Tibial artery (tissue), 4 donors: ENCODE measurements at places on chromosomes 7 and 10.

- DNase-seq, result no peak
Observed at GRCh38 chr10:52776471-52776903, 3.9 kb upstream of the MBL2 start.

- DNase-seq, result no peak
Observed at GRCh38 chr7:3482147-3482921, 181.3 kb downstream of the SDK1 start.

DNA sequence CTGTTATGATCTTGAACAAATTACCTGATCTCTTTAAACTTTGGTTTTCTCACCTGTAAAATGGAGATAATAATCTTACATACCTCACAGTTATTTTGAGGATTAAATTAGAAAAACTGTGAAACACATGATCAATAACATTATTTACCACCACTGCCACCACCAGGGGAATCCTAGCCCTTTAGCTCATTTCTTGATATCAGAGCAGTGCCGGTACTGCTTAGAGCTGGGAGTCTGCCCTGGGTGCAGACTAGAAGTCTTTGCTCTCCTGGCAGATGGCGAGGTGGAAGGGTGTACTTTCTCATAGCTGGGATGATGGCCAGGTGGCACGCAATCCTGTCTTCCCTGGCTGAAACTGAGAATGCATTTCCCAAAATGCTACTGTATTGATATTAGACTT, 12.7 kb upstream of the EFCAB10 start:
- DNase-seq, result no peak

- no peak for DNase-seq
Observed at GRCh38 chr7:115869190-115869589, 161.4 kb downstream of the TFEC start.

- no peak for DNase-seq
Observed at GRCh38 chr10:115974351-115974750, 298.7 kb downstream of the GFRA1 start.

DNA sequence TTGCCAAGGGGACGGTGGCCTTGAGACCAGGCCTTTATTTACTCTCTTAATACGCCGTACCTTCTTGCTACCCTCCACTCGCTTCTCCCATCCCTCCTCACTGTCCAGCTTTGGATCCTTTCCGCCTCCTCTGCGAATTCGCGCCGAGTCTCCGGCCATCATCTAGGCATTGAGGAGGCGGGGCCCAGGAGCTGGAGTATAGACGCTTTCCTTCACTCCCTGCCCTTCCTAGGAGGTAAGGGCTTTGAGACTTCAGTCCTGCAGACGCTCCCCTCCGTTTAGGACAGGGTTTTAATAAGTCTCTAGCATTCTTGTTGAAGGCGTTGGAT, 538 bp downstream of the TFAM start:
- peak; percentile 23 for DNase-seq

DNA sequence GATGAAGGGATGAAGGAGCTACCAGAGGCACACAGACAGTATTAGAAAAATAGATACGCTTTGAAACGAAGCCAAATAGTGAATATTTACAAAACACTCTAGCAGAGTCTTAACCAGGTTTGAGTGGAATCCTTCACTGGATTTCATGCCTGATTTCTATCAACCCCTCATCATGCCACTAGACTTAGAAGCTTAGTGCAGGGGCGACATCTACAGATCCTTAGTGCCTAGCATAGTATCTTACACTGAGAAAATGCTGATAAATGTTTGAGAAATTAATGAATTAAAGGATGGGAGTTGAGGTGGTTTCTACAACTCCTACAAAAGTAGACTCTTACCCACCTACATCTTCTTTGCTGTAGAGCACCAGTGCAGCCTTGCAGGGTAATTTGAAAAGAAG, 54.7 kb upstream of the CCNJ start:
- no peak for DNase-seq

DNA sequence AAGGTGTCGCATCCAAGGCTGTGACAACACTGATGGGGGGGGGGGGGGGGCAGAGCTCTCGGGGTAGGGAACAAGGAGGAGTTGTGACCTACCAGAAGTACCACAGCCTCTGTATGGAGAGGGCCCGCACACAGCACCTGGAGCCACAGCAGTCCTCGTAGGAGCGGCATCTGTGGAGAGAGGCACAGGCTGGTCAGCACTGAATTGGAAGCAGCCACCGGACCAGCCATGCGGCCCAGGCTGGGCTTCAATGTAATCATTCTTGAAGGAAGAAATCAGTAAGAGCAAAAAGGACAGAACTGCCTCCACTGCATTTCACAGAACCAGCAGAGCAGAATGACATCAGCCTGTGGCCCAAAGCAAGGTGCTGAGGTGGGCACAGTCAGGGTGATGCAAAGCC, 74.8 kb downstream of the VOPP1 start:
- DNase-seq, result no peak

GRCh38 chr10:8726779-8727084, 672.2 kb downstream of the GATA3 start:
- no peak for DNase-seq

DNA sequence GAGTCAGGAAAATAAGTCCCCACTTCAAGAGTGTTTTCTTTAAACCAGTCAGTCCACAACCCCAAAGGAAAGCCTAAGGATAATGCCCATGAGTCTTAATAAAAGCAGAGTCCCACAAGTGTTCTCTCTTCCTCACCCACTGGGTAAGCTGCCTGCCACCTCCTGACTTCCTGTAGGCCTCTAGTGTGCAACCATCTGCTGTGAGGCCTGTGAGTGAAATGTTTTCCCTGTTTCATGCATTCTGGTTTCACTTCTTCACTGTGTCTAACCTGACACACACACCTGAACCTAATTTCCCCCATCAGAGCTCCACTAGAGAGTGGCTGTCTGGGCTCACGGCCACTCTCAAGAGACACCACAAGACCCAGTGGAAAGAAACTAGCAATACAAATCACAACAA, 38.9 kb upstream of the GDF10 start:
- DNase-seq, result no peak

DNA sequence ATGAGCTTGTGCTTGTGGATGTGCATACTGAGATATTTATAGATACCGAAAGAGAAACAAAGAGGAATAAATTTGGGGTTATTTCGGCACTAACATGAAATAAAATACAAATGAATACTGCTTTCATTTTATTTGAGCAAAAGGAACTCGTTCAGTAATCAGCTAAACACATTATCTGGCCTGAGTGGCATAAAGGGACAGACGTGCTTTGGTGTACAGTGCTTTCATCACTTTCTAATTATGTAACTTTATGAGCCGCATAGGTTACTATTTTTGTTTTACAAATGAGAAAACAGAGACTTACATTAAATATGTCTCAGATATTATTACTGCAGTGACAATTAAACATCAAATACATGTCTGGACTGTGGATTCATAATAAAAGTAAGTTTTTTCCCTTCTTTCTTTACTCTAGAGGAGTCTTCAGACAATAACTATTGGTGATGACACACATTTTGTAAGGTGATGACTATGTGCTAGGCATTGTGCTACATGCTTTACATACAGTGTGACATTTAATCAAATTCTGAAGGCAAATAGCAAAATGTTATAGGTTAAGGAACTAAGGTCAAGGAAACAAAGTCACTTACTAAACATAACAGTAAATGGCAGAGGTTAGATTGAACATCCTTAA, 503.3 kb downstream of the SORCS1 start:
- DNase-seq, result no peak

- DNase-seq, result no peak
Observed at GRCh38 chr10:82942286-82943099, 1067.5 kb downstream of the NRG3 start.

GRCh38 chr7:130736298-130736900, 2.4 kb upstream of the KLF14 start:
- no peak for DNase-seq

DNA sequence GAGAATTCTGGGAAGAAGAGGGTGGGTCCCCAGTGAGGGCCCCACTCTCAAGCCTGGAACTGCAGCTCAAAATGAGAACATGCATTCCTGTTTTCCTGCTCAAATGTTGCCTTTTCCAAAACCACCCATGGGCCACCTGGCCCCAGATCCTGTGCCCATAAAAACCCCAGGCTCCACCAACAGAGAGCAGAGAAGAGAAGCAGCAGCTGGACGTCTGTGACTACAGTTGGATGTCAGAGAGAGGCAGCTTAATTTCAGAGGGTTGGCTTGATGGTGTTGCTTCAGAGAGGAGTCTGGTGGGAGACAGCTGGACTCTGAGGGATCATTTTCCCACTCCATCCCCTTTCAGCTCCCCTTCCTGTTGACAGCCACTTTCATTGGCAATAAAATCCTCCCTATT, 256.4 kb downstream of the FZD1 start:
- no peak for DNase-seq

- no peak for DNase-seq
Observed at GRCh38 chr7:110804501-110804900, 286.4 kb upstream of the LRRN3 start.

DNA sequence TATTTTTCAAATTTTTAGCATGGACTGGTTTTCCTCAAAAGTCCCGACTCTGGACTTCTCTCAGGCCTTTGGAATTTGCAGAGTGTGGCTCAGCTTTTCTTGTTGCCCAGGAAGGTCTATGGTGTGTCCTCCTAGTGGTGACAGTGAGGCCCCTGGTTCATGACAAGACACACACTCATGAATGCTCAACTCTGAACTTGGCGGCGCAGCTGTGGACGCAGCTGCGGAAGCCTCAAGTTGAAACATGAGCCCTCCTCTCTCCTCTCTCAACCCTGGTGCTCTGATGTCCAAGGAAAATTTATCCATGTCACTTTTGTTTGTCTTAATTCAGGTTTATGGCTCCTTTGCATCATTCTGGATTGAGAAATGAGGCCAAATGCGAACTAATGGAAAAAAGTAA, 183.9 kb downstream of the HECW1 start:
- DNase-seq, result no peak

DNA sequence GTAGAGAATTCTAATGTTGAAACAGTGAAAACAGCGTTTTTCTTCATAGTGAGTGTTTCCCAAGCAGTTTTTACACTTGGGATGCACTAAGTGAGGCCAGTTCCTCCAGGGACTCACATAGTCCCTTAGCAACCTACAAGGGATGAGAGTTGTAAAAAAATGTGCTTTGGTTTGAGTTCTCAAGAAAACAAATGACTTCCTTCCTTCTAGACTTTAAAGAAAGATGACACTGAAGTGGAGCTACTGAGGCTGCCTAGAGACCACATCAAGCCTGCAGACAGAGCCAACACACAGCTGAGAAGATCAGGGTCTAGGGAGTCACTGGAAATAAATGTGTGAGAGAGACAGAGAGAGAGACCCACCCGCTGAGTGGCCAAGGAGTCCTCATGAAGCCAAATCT, 264.4 kb downstream of the TNS3 start:
- DNase-seq, result no peak

DNA sequence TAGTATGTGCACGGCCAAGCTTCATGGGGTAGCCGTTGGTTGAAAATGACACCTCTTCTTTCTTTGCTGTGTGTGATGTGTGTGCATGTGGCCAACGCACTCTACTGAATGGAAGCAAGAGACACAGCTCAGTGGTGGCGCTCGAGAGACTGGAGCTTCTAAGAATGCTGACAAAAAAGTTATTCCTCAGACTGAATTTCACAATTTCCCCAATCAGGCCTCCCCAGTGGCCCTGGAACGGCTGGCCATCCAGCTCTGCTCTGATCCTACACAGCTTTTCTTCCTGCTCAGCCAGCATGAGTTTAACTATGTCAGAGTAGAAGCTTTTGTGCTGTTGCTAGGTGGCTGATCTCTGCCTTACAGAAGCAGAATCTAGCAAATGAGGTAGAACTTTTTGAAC, 186.7 kb upstream of the PLXDC2 start:
- DNase-seq, result peak; percentile 83

- DNase-seq, result no peak
Observed at GRCh38 chr7:95253986-95254385, 70.3 kb downstream of the PON1 start.

- DNase-seq, result peak; percentile 60
Observed at GRCh38 chr7:47472444-47473157, 109.3 kb downstream of the TNS3 start.

DNA sequence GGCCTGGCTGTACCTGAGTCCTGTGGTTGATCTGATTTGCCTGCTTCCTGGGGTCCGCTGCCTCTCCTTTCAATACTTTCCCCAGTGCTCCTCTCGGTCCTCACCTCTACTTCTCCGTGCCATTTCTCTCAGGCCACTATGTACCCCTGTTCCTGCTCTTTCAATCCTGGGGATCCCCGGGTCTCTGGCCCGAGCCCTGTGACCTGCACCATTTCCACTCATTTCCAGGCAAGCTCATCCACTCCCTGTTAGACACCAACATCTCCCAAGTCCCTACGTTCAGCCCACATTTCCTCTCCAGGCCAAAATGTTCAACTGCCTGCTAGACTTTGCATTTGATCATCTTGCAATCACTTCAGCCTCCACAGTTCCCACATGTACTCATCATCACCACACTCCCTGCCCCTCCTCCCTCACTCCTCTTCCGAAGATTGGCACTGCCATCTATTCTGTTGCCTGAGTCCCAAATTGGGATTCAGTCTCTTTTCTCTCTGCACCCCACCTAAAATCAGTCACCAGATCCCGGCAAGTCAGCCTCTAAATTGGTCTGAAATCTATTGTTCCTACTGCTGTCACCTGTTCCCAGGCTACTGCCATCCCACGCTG, 34.4 kb upstream of the ZMIZ1 start:
- DNase-seq, result peak; percentile 1

- DNase-seq, result peak; percentile 90
Observed at GRCh38 chr7:30814700-30815387, 43.6 kb downstream of the MINDY4 start.

- DNase-seq, result no peak
Observed at GRCh38 chr10:75971402-75972211, 540.2 kb downstream of the LRMDA start.

GRCh38 chr10:79106256-79107050, 37.7 kb downstream of the ZMIZ1 start:
- DNase-seq, result no peak

DNA sequence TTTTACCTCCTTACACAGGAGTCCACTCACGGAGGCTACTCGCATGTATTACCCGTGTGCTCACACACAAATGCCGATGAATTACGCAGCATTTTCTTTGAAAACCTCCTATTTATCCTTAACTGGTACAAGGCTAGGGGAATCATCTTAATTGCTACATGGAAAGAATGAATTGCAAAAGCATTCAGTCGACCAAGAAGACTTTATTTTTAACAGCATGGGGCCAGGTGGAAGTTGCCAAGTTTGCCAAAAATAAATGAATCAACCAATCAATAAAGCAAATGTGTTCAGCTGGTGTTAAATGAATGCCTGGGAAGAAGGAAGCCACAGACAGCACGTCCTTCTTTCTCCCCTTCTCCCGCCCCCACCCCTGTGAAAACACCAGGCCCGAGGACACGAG, 55.8 kb downstream of the CTBP2 start:
- no peak for DNase-seq
